ENCODE measurements at places on chromosomes 7 and 10.

GRCh38 chr7:112081778-112082177, 124.4 kb downstream of the DOCK4 start:
- DNase-seq = no peak

DNA sequence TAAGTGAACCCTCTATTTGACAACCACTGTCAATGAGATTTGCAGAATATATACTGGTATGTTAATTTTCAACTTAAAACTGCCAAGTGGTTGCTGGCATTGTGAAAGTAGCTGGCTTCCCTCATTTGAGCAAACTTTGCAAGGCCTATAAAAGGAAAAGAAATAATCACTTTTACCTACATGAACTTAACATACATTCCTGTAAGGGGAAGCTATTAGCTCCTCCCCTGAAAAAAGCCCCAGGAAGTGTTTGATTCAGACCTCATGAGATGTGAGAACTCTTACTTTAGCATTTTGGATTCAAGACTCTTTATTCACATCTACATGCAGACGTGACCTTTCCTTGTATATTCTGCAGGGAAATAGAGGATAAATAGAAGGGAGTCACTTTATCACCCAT, 175.6 kb downstream of the OTUD1 start:
- DNase-seq = no peak

DNA sequence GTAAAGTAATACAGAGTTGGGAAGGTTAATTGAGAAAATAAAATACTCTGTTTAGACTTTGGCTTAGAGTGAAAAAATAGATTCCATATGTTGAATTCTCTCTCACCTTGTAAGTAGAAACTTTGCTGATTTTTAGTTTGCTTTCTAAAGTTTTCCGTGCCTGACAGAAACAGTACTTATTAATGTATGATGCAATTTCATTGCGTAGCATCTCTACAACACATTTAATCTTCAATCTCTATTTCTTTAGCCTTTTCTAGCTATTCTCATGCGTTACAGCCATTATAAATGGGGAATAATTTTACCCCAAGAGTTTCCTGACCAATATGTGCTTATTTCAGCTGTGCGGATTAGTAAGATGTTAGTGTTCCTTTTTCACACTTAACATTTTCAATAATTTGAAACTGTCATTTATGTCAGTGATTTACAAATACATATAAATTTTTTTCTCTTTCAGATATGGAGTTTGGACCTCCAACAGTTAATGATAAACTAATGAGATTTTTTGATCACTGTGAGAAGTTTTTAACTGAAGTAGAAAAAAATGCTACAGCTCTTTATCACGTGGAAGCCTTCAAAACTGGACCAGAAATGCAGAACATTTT, 3.3 kb downstream of the MINPP1 start:
- DNase-seq = no peak

DNA sequence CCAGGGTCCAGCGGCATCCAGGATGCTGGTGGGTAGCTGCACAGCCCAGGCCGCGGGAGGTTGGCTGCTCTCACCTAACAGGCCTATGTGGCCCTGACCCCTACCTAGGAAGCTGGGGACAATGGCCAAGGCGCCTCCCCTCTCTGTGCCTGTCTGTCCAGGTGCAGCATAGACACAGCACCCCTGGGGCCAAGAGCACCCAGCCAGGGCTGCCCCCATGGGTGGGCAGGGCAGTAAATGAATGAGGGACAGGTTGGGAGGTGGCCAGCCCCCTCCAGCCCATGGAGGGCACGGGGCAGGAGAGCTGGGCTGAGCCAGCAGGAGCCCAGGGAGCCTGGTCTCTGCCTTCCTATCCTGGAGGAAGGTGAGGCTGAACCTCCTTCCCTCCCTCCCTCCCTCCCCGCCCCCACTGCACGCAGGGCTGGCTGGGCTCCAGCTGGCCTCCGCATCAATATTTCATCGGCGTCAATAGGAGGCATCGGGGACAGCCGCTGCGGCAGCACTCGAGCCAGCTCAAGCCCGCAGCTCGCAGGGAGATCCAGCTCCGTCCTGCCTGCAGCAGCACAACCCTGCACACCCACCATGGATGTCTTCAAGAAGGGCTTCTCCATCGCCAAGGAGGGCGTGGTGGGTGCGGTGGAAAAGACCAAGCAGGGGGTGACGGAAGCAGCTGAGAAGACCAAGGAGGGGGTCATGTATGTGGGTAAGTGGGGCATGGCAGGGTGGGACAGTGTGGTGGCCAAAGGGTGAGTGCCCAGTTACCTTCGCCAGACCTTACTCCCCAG, at the start of gene SNCG:
SNCG (plus strand) TSS at position 484 of the 785 bp plus-strand sequence; CDS start at position 583, 99 bp downstream.
- DNase-seq = no peak

DNA sequence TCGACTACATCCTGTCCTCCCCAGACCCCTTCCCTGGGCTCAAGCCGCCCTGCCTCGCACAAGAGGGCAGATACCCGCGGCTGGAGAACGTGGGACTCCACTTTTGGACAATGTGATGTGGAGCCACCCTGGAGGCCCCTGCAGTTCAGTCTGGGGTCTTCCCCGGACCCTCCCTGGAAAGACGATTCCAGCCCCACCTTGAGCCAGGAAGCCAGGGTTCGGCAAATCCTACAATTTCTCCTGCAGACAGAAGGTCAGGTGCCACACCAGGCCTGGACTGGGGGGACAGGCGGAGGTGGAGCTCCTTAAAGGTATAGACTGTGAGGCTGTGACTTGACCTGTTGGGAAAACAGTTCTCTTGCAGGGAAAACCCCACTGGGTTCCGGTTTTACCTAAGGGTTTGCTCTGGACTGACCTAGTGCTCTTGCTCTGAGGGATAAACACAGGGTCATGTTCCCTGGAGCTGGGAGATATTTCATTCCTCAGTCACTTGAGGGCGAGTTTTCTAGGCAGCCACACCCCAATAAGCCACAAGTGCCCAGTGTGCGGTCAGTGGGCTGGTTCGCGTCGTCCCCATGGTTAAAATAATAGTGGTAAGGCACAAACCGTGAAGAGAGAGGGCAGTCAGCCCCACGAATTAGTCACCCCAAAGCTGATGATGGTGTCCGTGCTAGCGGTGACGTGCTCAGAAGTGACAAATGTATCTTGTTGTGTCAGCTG, 1.6 kb downstream of the FOXL3 start:
- no peak for DNase-seq

DNA sequence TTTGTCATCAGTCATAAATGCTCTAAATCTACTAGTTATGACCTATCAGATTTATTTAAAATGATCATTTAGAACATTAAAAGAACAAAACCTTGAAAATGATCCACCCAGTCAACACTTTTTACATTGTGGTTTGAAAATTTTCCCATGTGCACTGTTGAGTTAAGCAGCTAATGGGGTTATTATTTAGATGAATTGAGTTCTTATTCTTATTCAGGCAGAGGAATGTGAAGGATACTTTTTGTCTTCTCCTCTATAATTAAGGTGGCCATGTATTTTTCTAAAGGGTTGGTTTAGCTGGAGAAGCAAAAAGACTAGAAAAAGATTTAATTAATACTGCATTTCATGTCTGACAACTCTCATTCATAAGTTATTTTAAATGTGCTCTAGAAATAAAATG, 74.9 kb upstream of the FEZF1 start:
- DNase-seq = no peak

- DNase-seq = no peak
Observed at GRCh38 chr7:92496876-92497275, 19.1 kb upstream of the ERVW-1 start.

GRCh38 chr10:16644146-16644545, 122.5 kb upstream of the C1QL3 start:
- no peak for DNase-seq
